Cortex of kidney (tissue), 1 donor: ENCODE measurements at places on chromosomes 1 and 21.

- no peak for DNase-seq
Measured at GRCh38 chr1:175629318-175629694, 114.1 kb downstream of the TNR start.

DNA sequence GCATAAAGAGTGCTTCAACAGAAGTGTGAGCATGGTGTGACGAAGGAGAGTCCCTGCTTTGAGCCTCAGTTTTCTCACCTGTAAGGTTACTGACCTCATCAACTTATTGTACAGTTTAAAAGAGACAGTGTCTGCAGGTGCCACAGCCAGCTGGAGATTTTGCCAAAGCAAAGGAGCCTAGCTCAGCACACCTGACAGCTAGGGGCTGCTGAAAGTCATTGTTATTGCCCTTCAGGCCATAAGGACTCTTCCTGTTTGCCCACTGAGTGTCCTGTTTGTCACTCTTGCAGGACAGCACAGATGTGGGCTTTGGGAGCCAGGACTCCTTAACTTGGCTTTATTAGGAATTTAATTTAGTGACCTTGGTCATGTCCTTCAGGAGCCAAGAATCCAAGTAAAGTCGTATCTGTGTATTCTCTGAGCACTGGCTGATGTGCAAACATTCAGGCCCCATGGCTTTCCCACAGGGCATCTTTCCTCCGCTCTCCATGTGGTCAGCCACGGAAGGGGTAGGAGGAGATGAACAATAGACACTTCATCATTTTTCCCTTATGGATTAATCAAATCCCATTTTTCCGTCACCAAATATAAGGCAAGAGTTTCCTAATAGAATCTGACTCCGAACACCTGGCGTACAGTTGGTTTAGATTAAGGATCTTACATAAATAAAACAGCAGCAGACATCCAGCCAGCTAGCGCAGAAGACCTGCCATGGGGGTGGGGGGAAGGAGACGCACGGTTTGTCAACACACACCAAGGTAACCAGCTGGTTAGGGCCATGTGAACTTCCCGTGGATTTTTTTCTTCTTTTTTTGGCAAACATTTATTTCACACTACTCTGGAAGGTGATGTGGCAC, 43.1 kb upstream of the KANK4 start:
- DNase-seq, result no peak

DNA sequence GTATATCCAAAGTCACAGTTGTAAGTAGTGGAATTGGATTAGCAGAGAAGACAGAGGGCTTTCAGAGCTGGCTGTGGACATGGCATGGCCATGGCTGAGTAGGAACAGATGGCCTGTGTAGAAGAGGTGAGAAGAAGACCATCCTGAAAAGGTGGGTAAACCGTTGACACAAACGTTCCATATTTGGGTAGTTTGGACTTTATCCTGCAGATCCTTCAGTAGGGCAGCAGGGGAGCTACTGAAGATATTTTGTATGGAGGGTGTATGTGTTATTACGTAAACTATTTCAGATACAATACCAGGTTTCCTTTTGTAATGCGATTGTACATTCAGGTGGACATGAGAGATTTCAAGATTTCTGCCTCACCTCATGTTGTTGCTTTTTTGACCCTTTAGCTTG, 1.6 kb downstream of the UTP11 start:
- no peak for DNase-seq

DNA sequence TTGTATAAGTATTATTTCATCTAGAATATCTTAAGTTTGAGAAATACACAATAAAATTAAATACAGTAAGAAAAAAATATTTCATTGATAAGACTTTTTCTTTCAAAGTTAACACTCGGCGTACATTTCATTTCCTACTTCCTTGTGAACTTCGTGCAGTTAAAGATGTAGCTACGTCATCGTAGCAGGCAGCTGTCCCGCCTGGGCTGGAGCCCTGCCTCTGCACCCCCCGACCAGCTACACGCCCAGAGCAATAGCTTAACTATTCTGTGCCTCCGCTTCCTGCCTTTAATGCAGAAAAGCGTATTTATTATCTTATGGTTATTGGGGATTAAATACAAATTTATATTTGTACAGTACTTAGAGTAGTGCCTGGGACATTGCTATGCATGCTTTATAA, 53.5 kb downstream of the CLSTN1 start:
- no peak for DNase-seq

DNA sequence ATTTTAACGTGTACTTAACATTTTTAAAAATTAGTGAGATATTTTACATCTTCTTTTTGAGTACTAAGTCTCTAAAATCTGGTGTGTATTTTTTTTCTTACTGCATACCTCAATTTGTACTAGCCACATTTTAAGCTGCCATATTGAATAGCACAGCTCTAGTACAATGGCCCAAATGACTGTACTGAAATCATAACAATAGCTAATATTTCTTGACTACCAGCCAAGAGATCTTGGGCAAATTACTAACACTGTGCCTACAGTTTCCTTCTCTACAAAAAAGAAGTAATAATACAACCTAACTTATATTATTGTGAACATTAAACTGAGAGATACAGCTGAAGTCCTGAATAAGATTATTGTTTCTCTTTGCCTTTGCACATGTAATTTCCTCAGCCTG, 57.2 kb downstream of the CDC7 start:
- DNase-seq, result no peak

GRCh38 chr1:31111290-31111951, 45.9 kb upstream of the PUM1 start:
- DNase-seq, result no peak

- DNase-seq, result no peak
Measured at GRCh38 chr1:27380766-27381733, 2.1 kb downstream of the CD164L2 start.

DNA sequence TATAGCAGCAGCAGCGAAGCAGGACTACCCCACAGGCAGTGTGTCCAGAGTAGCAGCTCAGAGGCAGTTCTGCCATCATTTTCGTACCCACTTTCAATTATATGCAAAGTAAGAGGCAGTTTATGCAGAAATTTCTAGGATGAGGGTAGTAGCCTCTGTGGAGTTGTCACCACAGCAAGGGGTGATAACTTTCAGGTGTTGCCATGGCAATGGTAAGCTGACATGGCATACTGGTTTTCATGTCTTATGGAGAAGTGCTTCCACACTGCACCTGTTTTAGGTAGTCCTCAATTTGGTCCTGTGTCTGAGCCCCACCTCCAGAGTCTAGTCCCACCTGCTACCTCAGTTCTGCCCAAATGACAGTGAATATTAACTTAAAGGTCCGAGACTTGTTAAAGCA, 133.3 kb upstream of the SYT6 start:
- DNase-seq, result no peak
